ENCODE measurements at places on chromosomes 2 and 18. TPM values are rescaled to one million over a fixed set of nuclear protein-coding genes. Genes with fewer than 3 reads are reported as not detected.

The LCLAT1 gene
- 17.6 TPM for total RNA-seq

The ST8SIA3 gene
- total RNA-seq, result not detected

The ACP1 gene
- total RNA-seq, result 89.2 TPM

The CYS1 gene
- total RNA-seq, result 0.71 TPM

The ARHGAP28 gene
- not detected for total RNA-seq

The GLI2 gene
- 0.75 TPM for total RNA-seq

- no peaks in the 10 kb centered on the region for H3K27me3 ChIP-seq
- peak; percentile 57 for DNase-seq
- H3K36me3 ChIP-seq, result peaks cover 23% of the 10 kb centered on the region
- H3K27ac ChIP-seq, result peak overlapping the region; percentile 47
Measured at GRCh38 chr2:47070920-47071824, 83.9 kb downstream of the STPG4 start.

DNA sequence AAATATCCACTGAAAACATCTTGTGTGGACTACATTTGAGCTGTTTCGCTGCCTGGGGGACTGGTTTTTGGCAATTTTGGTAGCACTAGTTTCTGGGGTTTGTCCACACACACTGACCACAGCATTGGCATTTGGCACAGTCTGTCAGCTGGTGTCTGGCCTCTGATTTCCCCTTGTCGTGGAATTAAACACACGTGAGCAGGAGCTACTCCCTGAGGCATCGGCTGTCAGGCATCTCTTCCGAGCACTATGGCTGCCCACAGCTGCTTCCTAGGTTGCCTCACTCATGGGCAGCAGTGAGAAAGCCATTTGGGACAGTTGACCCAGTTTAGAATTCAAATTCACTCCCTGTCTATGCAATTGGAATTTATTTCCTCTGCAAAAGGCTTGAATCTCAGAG is 46.8 kb upstream of the FZD5 start:
- H3K4me1 ChIP-seq, result no peaks in the 10 kb centered on the region
- H3K36me3 ChIP-seq, result no peaks in the 10 kb centered on the region
- H3K27me3 ChIP-seq, result peaks cover 4% of the 10 kb centered on the region
- no peak overlapping the region for H3K27ac ChIP-seq
- H3K4me3 ChIP-seq, result no peak overlapping the region
- DNase-seq, result no peak

- DNase-seq, result no peak
- peaks cover 2% of the 10 kb centered on the region for H3K27me3 ChIP-seq
- no peaks in the 10 kb centered on the region for H3K36me3 ChIP-seq
- no peak overlapping the region for H3K4me3 ChIP-seq
Measured at GRCh38 chr2:120759543-120760331, 24.1 kb downstream of the GLI2 start.

DNA sequence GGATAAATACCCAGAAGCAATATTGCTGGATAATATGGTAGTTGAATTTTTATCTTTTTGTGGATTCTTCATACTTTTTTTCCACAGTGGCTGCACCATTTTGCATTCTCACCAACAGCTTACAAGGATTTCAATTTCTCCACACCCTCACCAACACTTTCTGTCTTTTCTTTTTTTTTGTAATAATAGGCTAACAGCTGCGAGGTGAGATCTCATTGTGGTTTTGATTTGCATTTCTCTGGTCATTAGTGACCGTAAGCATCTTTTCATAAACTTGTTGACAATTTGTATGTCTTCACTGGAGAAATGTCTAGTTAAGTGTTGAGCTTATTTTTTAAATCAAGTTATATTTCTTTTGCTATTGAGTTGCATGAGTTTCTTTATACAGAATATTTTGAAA is 17.6 kb upstream of the SLC9A2 start:
- no peak for DNase-seq
- H3K27ac ChIP-seq, result no peak overlapping the region
- no peaks in the 10 kb centered on the region for H3K36me3 ChIP-seq
- H3K4me3 ChIP-seq, result no peak overlapping the region
- no peaks in the 10 kb centered on the region for H3K4me1 ChIP-seq

GRCh38 chr2:30112561-30112960 is 34.2 kb upstream of the YPEL5 start:
- H3K36me3 ChIP-seq, result no peaks in the 10 kb centered on the region
- no peak overlapping the region for H3K4me3 ChIP-seq
- H3K27ac ChIP-seq, result no peak overlapping the region
- DNase-seq, result no peak
- peaks cover 2% of the 10 kb centered on the region for H3K27me3 ChIP-seq

DNA sequence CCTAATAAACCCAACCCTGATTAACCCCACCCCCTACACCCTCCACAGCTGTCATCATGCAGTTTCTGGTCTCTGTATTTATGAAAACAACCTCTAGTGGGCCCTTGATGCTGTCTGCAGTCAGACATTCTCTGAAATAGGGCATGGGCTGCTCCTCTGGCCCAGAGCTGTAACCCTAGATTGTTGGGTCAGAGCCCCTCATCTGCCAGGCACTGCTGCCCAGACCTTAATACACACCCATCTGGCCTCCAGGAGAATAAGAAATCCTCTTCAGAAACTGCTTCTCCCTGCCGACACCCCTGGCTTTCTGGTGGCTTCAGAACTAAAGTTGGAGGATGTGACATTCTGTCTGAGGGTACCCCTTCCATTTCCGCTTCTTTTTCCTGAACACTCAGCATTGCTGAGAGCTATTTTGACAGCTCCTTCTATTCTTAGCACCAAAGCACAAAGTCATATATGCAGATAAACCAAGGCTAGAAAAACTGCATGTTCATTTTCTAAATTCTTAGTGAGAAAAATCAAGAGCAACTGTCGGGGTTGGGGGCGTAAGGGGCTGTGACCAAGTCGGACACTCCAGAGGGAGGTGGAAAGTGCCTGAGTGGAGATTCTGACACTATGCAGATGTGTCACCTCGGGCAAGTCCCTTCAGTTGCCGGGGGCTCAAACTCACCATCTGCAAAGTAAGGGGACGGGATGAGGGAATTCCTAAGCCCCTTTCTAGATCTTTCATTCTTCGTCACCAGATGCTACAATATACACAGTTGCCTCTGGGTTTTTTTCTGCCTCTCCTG is 28.7 kb downstream of the SRSF7 start:
- peaks cover 52% of the 10 kb centered on the region for H3K36me3 ChIP-seq
- H3K27ac ChIP-seq, result peak overlapping the region; percentile 70
- no peaks in the 10 kb centered on the region for H3K27me3 ChIP-seq
- peak overlapping the region; percentile 28 for H3K4me3 ChIP-seq
- H3K4me1 ChIP-seq, result peaks cover 63% of the 10 kb centered on the region

DNA sequence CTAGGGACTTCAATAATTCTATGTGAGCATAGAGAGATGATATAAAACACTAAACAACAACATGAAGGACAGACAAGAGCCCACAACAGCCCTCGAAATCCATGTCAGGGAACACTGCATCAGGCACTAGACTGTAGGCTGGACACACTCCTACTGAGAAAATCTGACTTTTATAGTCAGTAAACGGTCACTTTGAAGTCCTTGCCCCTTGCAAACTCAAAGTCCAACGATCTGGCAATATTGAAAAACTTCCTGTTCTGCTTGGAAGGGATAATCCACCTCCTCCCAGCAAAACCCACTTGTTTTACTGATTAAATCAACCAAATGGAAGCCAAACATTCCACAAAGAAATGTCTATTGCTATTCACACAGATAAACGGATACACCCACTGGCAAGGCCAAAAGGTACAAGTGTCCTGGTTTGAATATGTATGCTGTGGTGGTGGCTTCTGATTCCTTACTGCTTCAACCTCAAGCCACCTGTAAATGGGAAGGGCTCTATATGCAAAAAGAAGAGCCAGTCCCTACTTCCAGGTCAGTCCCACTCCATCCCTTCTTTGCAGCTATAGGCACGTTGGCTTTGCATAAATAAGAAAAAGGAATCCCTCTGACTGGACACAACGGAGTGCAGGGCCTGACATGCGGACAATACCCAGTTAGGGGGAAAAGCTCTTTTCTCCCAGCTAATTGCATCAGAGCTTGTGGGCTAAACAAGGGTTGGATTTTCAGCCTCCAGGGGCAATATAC is 56.6 kb downstream of the STK39 start:
- H3K27ac ChIP-seq, result no peak overlapping the region
- H3K4me1 ChIP-seq, result peaks cover 61% of the 10 kb centered on the region
- no peak for DNase-seq
- peaks cover 4% of the 10 kb centered on the region for H3K36me3 ChIP-seq
- H3K27me3 ChIP-seq, result no peaks in the 10 kb centered on the region
- no peak overlapping the region for H3K4me3 ChIP-seq

DNA sequence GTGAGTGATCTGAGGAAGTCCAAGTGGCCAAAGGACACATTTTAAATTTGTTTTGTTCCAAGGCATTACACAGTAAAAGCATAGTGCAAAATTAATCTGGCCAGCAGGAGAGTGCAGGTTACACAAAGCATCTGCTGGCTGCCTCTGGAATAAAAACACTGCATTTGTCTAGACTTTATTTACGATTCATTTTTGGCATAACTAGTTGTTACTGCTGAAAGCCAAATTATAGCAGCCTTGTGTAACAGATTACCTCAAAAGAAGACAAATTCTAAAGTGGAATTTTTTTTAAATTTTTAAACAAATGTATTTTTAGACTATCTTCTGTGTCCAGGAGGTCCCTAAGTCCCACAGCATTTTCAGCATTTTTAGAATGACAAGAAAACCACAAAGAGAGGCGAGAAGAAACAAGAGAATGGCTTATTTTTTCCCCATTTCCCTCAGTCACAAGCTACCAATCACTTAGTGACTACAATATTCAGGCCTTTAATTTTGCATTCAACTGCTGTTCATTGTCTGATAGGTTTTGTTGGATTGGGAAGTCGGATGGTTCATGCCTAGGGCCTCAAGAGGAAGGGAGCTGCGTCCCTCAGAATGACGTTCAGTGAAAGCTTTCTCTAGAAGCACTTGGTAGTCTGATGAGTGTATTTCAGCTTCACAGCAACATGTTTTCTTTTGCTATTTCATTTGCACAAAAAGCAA is 46.0 kb downstream of the TMEFF2 start:
- peaks cover 4% of the 10 kb centered on the region for H3K27me3 ChIP-seq
- no peak overlapping the region for H3K4me3 ChIP-seq
- H3K27ac ChIP-seq, result no peak overlapping the region
- no peaks in the 10 kb centered on the region for H3K36me3 ChIP-seq
- no peaks in the 10 kb centered on the region for H3K4me1 ChIP-seq

DNA sequence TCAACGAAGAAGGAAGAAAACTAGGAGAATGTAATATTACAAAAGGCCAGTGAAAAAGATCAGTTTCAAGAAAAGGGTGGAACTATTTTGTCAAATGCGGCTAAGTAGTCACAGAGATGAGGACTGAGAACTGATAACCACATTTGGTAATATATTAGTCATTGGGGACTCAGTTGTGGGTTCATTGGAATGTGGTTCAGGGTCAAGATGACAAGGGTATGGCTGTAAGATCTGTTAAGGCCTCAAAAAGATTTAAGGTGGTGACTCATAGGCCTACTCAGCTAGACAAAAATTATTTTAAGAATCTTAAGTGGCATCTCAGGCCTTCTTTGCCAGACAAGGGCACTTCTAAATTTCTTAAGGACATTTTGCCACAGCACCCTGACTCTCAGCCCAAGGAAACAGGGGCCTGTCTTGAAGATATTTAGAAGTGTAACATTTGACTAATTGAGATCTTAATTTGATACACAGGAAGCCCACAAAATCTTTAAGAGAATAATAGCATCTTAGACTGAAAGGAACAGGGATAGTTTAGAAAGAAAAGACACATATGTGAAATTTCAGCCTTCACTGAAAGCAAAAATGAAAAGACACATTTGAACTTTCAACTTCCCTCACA is 81.3 kb downstream of the STRADB start:
- H3K4me3 ChIP-seq, result no peak overlapping the region
- H3K27me3 ChIP-seq, result no peaks in the 10 kb centered on the region
- peaks cover 19% of the 10 kb centered on the region for H3K36me3 ChIP-seq
- peak; percentile 27 for DNase-seq
- peaks cover 24% of the 10 kb centered on the region for H3K4me1 ChIP-seq

GRCh38 chr2:8488001-8488738 is 193.7 kb upstream of the ID2 start:
- DNase-seq, result peak; percentile 70
- H3K4me1 ChIP-seq, result peaks cover 78% of the 10 kb centered on the region
- no peaks in the 10 kb centered on the region for H3K27me3 ChIP-seq
- peaks cover 16% of the 10 kb centered on the region for H3K36me3 ChIP-seq

DNA sequence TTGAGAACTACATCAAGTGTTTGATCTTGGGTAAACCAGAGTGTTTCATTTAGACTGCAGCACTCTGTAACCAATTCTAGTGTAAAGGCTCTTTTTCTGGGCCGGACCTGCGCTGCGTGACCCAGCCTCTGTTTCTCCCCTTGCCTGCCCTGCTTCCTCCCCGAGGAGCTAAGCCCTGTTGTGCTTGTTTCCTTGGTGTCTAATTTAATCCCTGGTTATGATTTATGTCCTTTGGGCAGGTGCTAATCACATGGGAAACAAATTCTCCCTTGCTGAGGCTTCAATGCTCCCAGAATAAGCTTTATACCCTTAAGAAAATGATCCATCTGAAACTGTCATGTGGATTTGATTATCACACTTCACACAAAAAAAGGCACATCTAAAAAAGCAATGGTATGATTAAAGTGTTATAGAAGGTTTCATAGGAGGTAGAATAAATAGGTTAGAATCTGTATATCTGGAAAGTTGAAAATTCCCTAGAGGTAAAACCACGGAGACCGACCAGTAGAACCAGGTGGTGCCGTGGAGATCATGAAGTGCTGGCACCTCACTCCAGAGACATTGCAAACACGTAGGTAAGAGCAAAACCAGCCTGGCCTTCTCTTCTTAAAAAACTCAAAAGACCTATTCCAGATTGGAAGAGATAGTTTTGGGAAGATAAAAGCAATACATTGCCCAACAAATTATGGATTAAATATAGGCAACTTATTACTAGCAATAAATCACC is 31.0 kb upstream of the SLC9A2 start:
- H3K4me3 ChIP-seq, result no peak overlapping the region
- no peak for DNase-seq
- H3K27me3 ChIP-seq, result peaks cover 23% of the 10 kb centered on the region

- no peaks in the 10 kb centered on the region for H3K36me3 ChIP-seq
- no peak overlapping the region for H3K27ac ChIP-seq
- H3K4me3 ChIP-seq, result no peak overlapping the region
- no peaks in the 10 kb centered on the region for H3K4me1 ChIP-seq
- no peak for DNase-seq
Measured at GRCh38 chr2:15154297-15154696, 406.8 kb downstream of the NBAS start.

Measured in activated CD4-positive, alpha-beta memory T cell treated with anti-CD3 and anti-CD28 coated beads, Interleukin-2, amount 10 ng/mL, durations not matched to agents 7 days and 5 days (primary cell).